ENCODE measurements at places on chromosomes 5 and 9.

GRCh38 chr5:169091396-169091980 is 209.5 kb downstream of the SLIT3 start:
- no peak for DNase-seq

GRCh38 chr5:55176176-55176818 is 3.3 kb upstream of the CDC20B start:
- no peak for DNase-seq

- DNase-seq, result no peak
Measured at GRCh38 chr5:9661316-9662015, 31.3 kb upstream of the TAS2R1 start.

GRCh38 chr5:66143473-66144073 is 527 bp upstream of the SREK1 start:
- no peak for DNase-seq

DNA sequence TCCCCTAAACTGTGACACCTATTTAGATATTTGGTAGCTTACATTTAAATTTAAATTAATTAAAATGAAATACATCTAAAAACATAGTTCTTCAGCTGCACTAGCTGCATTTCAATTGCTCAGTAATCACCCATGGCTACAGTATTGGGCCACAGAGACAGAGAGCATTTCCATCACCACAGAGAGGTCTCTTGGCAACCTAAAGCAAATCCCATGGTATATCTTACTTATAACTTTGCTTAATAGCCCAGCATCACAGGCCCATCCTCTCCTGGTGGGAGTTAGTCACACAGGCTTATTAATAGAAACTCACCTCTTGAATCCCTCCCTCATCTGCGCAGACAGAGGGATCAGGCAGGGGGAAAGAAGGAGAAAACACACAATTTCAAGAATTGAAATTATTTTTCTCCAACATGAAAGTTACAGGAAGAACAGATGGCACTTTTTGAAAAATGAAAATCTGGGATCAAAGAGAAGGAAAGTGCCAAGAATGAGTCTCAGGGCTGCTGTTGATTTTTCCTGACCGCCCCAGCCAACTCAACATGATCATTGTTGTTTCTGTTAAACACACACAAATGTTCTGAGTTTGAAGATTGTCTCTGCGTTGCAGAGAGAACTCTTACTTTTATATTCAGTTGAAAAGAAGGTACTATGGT is 144.6 kb downstream of the CMYA5 start:
- no peak for DNase-seq

GRCh38 chr9:137241490-137242268 is 592 bp downstream of the TUBB4B start:
- DNase-seq, result no peak

DNA sequence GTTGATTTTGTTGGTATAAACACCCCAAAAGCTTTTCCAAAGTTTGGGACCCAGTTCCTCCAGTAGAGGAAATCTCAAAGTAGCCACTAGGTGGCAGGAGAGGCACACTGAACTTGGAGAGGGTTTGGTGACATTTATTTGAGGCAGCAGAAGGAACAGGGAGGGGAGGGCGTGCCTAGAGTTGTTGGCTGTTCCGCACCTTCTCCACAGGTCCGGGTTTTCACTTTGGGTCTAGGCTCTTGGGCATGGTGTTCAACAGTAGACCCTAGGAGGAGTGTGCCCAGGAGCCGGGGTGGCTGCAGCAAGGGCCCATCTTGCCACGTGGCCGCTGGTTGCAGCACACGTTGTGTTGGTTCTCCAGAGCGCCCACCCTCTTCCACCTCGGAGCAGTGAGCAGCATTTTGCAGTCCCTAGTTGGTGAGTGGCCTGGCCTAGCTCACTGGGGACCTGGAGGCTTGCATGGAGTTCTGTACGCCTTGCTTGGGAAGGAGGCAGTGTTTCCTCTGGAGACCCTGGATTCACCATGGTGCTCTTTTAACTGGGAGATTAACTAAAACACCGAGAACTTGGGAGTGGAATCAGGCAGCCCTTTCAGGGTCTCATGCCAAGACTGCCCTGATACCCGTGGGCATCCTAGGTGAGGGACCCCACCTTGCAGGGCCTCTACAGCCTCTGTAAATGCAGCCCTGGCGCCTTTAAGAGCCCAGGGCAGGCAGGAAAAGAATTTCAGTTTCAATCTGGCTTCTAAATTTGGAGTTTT is 28.2 kb downstream of the PTPA start:
- peak; percentile 83 for DNase-seq

- DNase-seq, result no peak
Measured at GRCh38 chr5:169656125-169656901, 19.2 kb downstream of the DOCK2 start.

DNA sequence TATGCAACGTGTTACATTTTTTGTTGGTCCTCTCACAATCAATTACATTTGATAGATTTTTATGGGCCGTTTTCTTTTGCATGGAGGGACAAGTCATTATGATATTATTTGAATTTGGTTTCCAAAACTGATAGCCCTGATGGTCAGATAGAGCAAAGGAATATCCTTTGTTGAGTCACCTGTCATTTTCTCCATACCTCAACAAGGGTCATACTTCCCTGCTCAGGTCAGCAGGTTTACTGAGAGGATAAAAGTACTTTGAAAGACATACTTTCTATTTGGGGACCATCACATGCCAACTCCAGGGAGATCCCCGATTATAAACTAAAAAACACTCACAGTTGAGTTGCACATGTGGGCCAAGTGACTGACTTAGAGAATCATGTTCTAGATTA is 132.9 kb downstream of the SUSD1 start:
- DNase-seq, result no peak

Measured in DMS79 (cell line).